Fibroblast of lung (primary cell): ENCODE measurements at places on chromosomes 11 and 22.

DNA sequence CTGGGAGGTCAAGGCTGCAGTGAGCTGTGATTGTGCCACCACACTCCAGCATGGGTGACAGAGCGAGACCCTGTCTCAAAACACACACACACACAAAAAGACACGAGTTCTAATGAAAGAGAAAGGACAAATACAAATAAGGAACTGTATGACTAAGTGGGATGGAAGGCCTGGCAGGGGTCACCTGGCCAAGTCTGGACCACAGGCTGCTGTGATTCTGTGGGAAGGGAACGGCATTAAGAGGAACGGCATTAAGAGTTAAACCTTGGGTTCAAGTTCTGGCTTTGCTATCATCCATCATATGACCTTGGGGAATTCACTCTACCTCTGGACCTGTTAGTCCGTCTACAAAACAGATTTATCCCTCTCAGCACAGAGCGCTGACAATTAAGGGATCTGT is 47.7 kb downstream of the LRFN4 start:
- DNase-seq = peak; percentile 81

GRCh38 chr11:110279881-110280280 is 16.5 kb downstream of the RDX start:
- DNase-seq = no peak

DNA sequence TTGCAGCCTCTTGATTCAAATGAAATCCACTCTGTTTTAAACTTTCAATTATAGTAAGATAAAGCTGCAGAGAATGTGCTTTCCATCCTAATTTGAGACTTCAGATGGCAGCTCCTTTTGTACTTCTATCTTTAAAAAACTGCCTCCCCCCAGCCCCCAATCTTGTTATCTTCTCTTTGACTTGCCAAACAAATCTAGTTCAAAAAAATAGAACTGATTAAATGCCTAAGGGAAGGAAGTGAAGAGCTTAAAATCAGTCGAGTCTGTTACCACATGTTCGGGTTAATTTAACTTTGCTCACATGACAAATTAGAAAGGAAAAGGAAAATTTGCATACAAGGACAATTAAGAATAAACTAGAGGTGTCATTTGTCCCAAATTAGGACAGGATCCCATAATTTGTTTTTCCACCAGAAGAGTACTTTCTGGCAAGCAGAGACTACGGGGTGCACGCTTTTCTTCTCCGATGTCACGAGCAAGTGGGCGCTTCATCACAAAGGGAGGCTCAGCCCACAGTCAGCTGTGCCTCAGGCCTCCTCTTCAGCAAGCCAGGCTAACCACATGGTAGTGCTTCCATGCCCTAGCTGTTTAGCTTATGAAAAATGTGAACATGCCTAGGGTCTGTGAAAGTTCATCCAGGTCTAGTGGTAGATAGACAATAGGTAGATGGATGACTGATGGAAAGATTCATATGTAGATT is 69.0 kb upstream of the LDLRAD3 start:
- DNase-seq = no peak

GRCh38 chr11:13288375-13289029 is 10.9 kb downstream of the BMAL1 start:
- peak; percentile 53 for DNase-seq

DNA sequence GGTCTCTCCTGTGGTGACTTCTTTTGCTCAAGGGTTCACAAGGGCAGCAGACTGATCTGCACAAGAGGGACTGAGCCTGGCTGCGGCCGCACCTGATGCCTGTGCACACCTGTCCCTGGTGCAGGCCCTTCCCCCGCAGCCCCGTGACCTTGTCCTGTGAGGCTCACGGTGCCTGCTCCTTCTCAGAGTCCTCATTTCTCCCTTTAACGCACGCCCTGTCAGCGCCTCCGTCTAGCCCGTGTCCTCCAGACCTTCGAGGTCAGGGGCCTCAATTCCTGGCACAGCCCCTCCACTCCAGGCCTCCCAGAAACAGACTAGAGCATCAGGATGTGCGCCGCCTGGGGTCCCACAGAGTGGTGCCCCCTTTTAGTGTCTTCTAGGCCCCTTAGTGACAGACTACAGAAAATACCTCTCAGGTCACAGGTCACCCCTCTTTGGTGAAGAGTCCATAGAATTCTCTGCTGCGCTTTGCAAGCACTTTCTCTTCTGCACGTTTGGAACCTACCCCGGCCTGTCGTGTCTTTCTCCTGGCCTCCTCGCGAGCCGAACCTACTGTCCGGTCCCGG is 1.0 kb upstream of the DRD4 start:
- DNase-seq = no peak

DNA sequence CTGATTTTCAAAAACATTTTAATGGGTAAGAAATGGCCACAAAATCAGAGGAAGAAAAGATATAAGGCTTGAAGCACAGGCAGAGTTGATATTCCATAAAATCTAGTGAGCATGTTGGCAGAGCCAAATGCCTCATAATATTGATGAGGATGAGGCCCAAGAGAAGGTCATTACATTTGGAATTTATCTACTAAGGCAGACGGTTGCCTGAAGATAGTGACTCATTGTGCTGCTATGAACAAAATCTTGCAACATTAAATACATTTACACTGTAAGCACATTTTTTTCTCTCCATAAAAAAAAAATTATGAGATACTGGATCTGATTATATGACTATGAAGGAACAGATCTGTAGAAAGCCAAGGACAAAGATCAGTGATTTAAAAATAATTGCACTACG is 881.4 kb upstream of the CHORDC1 start:
- DNase-seq = peak; percentile 84

DNA sequence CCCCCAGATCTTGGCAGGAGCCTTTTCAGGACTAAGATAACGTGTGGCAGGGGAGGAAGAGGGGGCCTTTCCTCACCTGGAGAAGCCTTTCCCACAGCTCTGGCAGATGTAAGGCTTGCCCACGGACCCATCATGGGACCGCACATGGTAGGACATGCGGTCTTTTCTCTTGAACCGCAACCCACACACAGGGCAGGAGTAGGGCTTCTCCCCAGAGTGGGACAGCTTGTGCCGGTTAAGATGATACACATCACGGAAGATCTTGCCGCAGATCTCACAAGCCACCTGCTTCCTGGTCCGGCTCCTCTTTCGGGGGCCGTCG is 1.9 kb downstream of the PATZ1 start:
- no peak for DNase-seq

GRCh38 chr22:35039625-35040024 is 26.3 kb upstream of the ISX start:
- no peak for DNase-seq

DNA sequence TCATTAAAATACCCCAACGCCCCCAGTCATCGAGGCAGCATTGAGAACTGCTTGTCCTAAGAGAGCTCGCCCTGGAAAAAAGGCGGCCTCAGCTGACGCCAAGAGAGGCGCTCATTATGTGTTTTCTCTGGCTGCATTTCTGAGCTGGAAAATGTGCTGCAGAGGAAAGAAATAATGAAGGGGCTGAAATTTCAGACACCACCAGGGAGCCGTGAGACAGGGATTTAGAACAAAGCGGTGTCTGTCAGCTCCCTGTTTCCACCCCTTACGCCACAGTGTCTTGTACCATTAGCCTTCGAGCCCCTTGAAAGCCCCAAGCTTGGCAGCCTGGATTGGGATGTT is 14.4 kb downstream of the USH1C start:
- no peak for DNase-seq

DNA sequence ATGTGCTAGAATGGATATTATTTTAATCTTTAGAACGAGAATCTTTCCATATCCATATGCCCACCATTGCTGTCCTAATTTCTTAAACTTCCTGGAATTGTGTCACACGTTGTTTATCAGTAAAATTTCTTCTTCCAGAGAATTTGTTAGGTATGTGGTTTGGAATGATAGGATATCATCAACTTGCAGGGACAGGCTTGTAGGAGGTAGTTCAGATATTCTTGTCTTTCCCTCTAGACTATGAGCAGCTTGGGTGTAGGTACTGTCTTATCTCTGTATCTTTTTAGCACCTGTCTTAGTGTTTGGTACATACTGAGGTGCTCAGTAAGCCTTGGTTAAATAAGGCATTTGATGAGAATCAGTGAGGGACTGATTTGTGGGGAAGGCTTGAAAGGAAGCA is 3.4 kb downstream of the CTNND1 start:
- DNase-seq = no peak
